ENCODE measurements at places on chromosomes 7 and 10.

DNA sequence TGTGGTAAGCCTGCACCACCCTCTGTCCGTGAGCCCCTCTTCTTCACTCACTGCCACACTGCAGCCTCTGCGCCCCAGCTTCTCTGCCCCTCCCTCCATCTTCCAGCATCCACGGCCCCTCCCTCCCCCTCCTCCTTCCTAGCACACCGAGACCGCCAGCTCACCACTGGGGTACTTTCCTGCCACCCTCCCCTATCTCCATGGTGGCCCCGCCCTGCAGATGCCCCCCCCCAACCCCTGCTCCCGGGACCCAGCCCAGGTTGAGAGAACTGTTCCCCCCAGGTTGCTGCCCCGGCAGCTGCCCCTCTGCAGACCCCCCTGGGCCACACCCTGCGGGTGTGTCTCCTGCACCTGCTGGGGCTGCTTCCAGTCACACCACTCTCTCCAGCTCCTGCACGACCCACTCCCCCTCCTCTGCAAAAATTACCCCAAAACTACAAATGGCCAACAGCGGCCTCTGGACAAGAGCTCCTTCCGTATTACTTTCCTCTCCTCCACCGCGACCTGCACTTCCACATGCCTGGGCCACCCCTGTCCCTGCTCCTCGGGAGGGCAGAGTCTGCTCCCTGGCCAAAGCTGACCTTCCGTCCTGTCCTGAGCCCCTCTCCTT, 209.2 kb upstream of the PPP2R2D start:
- DNase-seq, result no peak

GRCh38 chr7:155558961-155559360, 12.6 kb upstream of the CNPY1 start:
- no peak for DNase-seq

GRCh38 chr7:101099969-101100781, 14.9 kb downstream of the TRIM56 start:
- peak; percentile 38 for DNase-seq

DNA sequence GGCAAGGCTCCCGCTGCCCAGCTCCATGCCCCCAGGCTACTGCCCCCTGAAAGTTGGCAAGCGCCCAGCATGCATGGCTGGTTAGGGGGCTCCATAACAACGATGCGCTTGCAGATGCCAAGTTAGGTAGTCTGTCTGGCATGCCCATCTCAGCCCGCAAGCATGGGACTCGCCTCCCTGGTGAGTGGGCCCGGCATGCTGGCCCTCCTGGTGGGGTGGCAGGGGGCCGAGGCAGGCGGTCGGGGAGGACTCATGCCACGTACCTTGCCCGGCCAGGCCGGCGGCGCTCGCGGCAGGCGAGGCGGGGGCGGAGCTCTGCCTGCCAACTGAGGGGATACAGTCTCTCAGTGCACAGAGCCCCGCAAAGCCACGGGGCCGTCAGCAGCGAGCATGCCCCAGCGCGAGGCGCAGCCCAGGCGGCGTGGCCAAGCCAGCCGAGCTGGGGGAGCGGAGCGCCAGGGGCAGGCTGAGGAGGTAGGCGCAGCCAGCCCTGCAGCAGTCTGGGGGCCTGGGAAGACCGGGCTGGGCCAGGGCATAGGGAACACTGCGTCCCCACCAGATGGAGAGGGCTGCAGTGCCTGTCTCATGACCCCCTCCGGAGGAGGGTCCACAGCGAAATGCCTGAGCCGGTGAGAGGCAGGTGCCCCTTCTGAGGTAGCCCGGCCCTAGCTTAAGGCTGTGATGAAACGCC, 28.0 kb upstream of the NDST2 start:
- no peak for DNase-seq
